PC-3 (cell line): ENCODE measurements at places on chromosomes 3 and 15. TPM values are rescaled to one million over a fixed set of nuclear protein-coding genes. Genes with fewer than 3 reads are reported as not detected.

Gene RBMS3
- total RNA-seq: 5.4 and 13.5 TPM in 2 replicates

Gene HDAC11
- 21.8 and 24.2 TPM in 2 replicates for total RNA-seq

Gene LIPC
- not detected in 2 replicates for total RNA-seq

- DNase-seq: no peak
Measured at GRCh38 chr3:35223632-35224394, 415.5 kb upstream of the ARPP21 start.

DNA sequence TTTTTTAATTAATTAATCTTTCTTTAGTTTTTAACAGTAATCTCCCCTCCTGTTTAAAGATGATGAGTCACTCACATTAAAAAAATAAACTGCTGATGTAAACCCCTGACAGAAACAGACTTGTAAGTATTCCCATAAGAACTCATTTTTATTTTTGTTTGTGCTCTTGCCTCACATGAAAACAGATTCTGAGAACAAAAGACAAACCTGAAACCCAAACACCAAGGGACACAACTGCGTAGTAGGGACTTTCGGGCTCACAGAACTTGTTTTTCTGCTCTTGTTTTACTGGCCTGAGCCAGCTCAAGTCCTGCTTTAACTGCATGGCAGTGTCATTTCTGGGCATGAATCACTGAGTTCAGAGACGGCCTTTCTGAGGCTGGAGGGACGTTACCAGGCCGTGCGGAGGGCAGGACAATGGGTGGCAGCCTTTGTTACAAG lies 600.8 kb downstream of the FOXP1 start:
- peak; percentile 97 for DNase-seq

DNA sequence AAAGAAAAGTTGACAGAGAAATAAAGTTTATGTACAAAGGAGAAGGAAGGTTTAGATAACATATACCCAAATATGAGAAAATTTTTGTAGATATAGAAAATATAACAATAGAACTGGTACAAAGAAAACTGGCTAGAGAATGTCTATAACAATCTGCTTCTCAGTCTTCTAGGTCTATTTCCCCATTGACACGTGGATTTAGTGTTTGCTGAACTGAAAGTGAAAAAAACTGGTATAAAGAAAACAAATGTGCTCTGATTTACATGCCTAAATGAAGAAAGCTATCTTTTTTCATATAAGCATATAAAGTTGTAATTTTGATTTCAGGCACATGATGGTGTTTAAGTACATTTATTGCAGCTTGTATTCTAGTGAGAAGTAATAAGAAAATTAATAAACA lies 9.8 kb downstream of the KCNMB2 start:
- DNase-seq: no peak

DNA sequence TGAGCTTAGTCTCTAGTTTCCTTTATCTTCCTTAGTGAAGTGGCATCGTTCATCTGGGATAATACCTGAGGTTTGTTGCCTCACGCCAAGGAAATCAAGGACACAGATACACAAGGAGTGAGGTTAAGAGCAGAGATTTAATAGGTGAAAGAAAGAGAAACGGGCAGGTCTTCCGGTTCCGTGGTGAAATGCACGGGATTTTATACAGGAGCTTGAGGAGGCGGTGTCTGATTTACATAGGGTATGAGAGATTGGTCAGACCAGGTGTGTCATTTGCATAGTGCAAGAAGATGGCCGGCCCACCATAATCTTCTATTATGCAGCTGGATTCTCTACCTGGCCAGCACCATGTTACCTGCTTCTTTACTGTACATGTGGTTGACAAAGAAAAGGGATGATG lies 17.2 kb downstream of the ARRDC4 start:
- peak; percentile 46 for DNase-seq

DNA sequence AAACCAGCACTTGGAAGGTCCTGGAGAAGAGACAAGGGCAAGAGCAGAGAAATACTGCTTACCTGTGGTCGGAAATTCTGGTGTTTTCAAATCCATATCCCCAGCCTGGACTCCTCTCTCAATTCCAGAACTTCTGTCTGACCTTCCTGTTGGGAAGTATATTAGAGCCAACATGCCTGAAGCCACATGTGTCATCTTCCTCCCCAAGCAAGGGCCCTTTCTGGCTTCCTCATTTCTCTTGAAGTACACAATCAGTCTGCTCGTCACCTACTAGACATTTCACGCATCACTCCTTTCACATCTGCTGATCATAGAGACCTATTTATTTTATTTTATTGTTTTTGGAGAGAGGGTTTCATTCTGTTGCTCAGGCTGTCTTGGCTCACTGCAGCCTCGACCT lies 8.4 kb downstream of the PARP14 start:
- DNase-seq: peak; percentile 51

DNA sequence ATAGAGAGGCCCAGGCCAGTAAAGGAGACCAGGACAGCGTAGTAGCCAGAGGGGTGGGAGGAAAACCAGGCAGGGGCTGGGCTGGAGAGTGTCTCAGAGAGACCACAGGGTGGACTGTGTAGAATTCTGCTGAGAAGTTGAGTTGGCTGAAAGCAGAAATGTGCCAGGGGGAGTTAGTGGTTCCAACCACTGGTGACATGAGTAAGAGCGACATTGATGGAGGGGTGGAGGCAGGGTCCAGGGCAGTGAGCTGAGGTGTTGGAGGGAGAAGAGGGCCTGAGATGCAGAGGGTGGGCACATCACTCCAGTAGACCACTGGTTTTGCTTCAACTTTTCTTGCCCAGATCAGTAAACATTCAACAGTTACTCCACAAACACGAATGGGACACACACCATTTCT lies 106.5 kb downstream of the ASB7 start:
- no peak for DNase-seq
